ENCODE measurements at places on chromosomes 2 and 18. TPM values are rescaled to one million over a fixed set of nuclear protein-coding genes. Genes with fewer than 3 reads are reported as not detected.
A peak's percentile ranks its signal among the peaks of the same experiment; 100 is the strongest.

GRCh38 chr18:73861771-73862170 is 285.9 kb downstream of the FBXO15 start:
- H3K27ac ChIP-seq, result no peak overlapping the region
- no peak overlapping the region for H3K4me3 ChIP-seq
- DNase-seq, result no peak
- H3K36me3 ChIP-seq, result no peaks in the 10 kb centered on the region

GRCh38 chr2:181178823-181179412 is 198.5 kb downstream of the UBE2E3 start:
- no peak overlapping the region for H3K4me3 ChIP-seq
- no peak overlapping the region for H3K27ac ChIP-seq
- no peaks in the 10 kb centered on the region for H3K27me3 ChIP-seq
- H3K36me3 ChIP-seq, result no peaks in the 10 kb centered on the region

GRCh38 chr18:31825772-31826171 is 65.1 kb upstream of the SLC25A52 start:
- H3K36me3 ChIP-seq, result peaks cover 13% of the 10 kb centered on the region
- H3K4me3 ChIP-seq, result no peak overlapping the region
- no peak overlapping the region for H3K27ac ChIP-seq
- no peaks in the 10 kb centered on the region for H3K4me1 ChIP-seq

DNA sequence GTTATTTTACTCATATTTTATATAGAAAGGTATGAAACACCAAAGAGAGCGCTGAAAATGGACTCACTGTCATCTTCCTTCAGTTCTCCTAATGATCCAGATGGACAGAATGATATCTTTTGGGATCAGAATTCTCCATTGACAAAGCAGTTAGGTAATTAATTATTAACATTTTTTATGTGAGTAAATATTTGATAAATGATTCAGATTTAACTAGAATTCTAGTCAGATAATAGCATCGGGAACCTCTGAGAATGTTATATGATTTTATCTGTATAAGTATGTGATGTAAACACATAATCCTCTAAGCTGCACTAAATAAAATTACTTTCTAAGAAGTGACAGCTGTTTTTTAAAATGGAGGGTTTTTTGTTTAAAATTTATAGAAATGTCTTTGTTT is 2.0 kb downstream of the ETAA1 start:
- no peaks in the 10 kb centered on the region for H3K27me3 ChIP-seq
- DNase-seq, result no peak
- H3K4me1 ChIP-seq, result peaks cover 6% of the 10 kb centered on the region
- peaks cover 14% of the 10 kb centered on the region for H3K36me3 ChIP-seq
- no peak overlapping the region for H3K4me3 ChIP-seq

GRCh38 chr2:130355578-130356431 is at the start of gene PTPN18:
TSS of gene PTPN18 (plus strand) at chr2:130356056. CDS start at chr2:130356108, 52 bp downstream.
- peak within 1 kb of the TSS; percentile 56 for H3K4me3 ChIP-seq
- no peaks in the 10 kb centered on the region for H3K27me3 ChIP-seq
- H3K4me1 ChIP-seq, result peaks cover 17% of the 10 kb centered on the region
- no peak within 1 kb of the TSS for H3K27ac ChIP-seq

GRCh38 chr2:232309592-232309991 is 69.0 kb upstream of the ALPP start:
- DNase-seq, result no peak
- H3K36me3 ChIP-seq, result no peaks in the 10 kb centered on the region
- H3K4me3 ChIP-seq, result no peak overlapping the region
- H3K4me1 ChIP-seq, result peaks cover 69% of the 10 kb centered on the region

The CAPN14 gene
- total RNA-seq, result not detected

The IL37 gene
- total RNA-seq, result not detected
